Epithelial cell of alveolus of lung (primary cell): ENCODE measurements at places on chromosomes 7 and 10. TPM values are rescaled to one million over a fixed set of nuclear protein-coding genes. Genes with fewer than 3 reads are reported as not detected.

Gene GHRHR
- not detected in 2 replicates for total RNA-seq

Gene FGL2
- total RNA-seq: 0.26 and 1.9 TPM in 2 replicates

Gene ASZ1
- total RNA-seq: 0.24 TPM in 1 of 2 replicates, not detected in the other

Gene KIN
- total RNA-seq: 3.0 and 7.0 TPM in 2 replicates

Gene ATP5F1C
- 268 TPM in 2 replicates for total RNA-seq

Gene OR9A2
- total RNA-seq: not detected in 2 replicates

Gene ECHDC3
- 29.9 and 48.6 TPM in 2 replicates for total RNA-seq

Gene NUPR2
- total RNA-seq: not detected in 2 replicates

Gene RBM20
- total RNA-seq: 0.24 and 1.2 TPM in 2 replicates

Gene MRLN
- total RNA-seq: not detected in 2 replicates

Gene PKD2L1
- not detected in 2 replicates for total RNA-seq

Gene PON1
- not detected in 2 replicates for total RNA-seq

Gene HMX2
- not detected in 2 replicates for total RNA-seq

Gene DUSP5
- 4.5 and 33.7 TPM in 2 replicates for total RNA-seq

Gene CPN1
- total RNA-seq: not detected in 2 replicates

Gene ZNF479
- total RNA-seq: not detected in 2 replicates

Gene TMEM225B
- total RNA-seq: 0.39 and 4.2 TPM in 2 replicates

Gene KLHL7
- total RNA-seq: 22.9 and 27.7 TPM in 2 replicates

Gene NFE2L3
- total RNA-seq: 6.4 and 42.3 TPM in 2 replicates

Gene MAT1A
- not detected in 2 replicates for total RNA-seq

Gene CUL2
- 22.5 and 25.9 TPM in 2 replicates for total RNA-seq

Gene MINPP1
- 45.9 and 63.6 TPM in 2 replicates for total RNA-seq

Gene STEAP4
- total RNA-seq: under 0.01 and 0.08 TPM in 2 replicates

Gene DYDC2
- not detected in 2 replicates for total RNA-seq

Gene OR2F1
- not detected in 2 replicates for total RNA-seq

Gene FAM237B
- total RNA-seq: not detected in 2 replicates

Gene NPC1L1
- total RNA-seq: 0.24 TPM in 1 of 2 replicates, not detected in the other

Gene C1QL3
- total RNA-seq: not detected in 2 replicates

Gene PSMA2
- 89.3 and 110 TPM in 2 replicates for total RNA-seq

Gene ZNF365
- total RNA-seq: 0.32 and 3.4 TPM in 2 replicates

Gene CPA2
- total RNA-seq: not detected in 2 replicates

Gene TMEM236
- not detected in 2 replicates for total RNA-seq

Gene LRRC18
- total RNA-seq: not detected in 2 replicates

Gene PDE1C
- total RNA-seq: 0.24 and 0.26 TPM in 2 replicates

Gene PLEKHS1
- total RNA-seq: not detected in 2 replicates

Gene ATP6V0A4
- not detected in 2 replicates for total RNA-seq

Gene SPDYE9
- total RNA-seq: not detected in 2 replicates

Gene KLLN
- total RNA-seq: 0.78 and 0.88 TPM in 2 replicates

Gene SLIT1
- under 0.01 TPM in 1 of 2 replicates, not detected in the other for total RNA-seq

Gene WEE2
- not detected in 2 replicates for total RNA-seq

Gene CYP2E1
- under 0.01 and 1.7 TPM in 2 replicates for total RNA-seq

Gene PCBD1
- 23.2 and 36.6 TPM in 2 replicates for total RNA-seq

Gene PMS2
- total RNA-seq: 8.9 and 11.9 TPM in 2 replicates

Gene GNG11
- 50.5 and 76.7 TPM in 2 replicates for total RNA-seq
